Activated T-helper 17 cell treated with anti-CD3 and anti-CD28 coated beads, Interleukin-2, amount 50 U/mL, for 72 hours (primary cell): ENCODE measurements at places on chromosomes 16 and 17.

- ATAC-seq, result no peak
Observed at GRCh38 chr17:35259001-35259400, 16.1 kb downstream of the SLFN5 start.

DNA sequence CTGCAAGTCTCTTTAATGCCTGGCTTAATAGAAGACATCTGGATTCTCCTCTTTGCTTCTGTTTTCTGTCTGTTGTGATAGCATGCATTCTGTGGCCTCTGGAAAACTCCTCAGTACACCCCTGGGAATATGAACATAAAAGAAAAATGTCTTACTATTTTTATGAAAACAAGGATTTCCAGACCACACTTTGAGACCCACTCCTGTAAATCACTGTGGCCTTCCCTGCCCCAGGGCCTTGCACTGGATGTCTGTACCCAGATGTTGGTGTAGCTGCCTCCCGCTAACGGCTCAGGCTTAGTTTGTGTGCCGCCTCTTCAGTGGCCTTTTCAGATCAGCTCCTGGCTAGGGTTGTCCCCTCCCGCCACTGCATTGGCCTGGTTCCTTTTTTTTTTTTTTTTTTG is 126.6 kb downstream of the SOCS1 start:
- no peak for ATAC-seq

- no peak for ATAC-seq
Observed at GRCh38 chr17:8420041-8420934, 15.4 kb upstream of the NDEL1 start.

GRCh38 chr16:81526935-81527334 is 82.3 kb downstream of the CMIP start:
- ATAC-seq, result no peak

DNA sequence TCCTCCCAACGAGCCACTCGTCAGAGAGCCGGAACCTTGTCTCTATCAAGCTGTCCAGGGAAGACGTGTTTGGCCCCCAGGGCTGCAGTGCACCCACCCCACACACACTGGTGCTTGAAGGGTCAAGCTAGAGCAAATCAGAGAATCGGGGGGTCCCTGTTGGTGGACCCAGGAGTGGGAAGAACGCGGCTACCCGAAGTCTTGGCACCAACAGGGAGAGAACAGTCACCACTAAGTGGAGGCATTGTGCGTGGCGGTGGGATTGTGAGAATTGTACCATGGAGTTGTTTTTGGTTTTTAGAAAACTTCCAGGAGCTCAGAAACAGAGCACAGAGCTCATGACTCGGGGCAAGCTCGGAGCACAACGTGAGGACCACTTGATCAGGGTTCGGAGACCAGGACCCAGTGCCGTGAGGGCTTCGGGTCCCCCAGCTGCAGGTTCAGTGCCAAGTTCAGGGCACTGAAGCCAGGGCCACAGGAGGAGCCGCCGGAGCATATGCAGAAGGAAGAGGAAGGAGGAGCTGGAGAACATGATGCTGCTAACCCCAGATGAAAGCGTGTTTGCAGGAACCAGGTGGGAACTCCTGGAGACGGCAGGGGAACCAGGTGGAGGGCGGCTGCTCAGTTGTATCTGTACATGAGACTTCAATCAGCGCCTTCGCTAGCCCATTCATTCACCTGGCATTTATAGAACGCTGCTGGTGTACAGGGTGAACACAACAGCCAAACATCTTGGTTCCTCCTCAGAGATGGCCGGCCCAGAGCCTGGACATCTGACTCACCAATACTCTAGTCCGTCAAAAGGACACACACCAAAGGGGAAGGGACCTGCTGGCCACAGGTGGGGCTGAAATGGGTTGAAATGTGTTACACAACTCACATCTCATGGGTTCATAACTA is 42.8 kb downstream of the METRNL start:
- ATAC-seq, result no peak
